ENCODE measurements at places on chromosomes 12 and 14.

- DNase-seq, result no peak
These were observed 371.0 kb downstream of the FUT8 start for GRCh38 chr14:65783576-65783975.

DNA sequence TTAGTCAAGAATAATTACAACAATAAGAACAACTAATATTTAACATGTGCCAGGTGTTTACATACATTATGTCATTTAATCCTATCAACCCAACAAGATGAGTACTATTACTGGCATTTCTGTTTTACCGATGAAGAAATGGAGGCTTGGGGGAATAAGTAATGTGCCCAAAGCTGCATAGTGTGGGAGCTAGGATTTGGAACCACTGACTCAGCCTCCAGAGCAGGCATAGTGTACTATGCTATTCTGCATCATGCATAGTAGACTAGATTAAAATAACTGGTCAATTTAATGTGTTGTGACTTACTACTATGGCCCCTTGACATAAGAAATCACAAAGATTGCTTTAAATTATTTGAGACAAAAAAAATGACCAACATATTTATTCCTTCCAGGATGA is 9.5 kb downstream of the GPR19 start:
- DNase-seq, result no peak

DNA sequence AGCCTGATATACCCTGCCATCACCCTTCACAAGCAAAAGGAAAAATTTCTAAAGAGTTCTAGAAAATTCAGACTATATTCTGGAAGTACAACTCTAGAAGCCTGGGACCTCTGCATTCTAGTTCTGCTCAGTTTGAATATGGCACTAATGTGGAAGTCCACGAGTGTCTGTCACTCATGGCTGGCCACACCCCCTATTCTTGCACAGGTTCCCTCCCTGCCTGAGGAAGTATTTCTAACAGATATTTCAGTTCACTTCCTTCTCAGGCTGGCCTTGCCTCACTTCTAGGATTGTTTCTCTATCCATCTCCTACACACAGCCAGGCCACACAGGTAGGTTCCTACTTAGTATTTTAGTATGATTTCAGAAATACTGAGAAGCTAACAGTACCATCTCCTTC is 67.4 kb downstream of the PHLDA1 start:
- DNase-seq, result no peak

GRCh38 chr14:101774006-101774795 is 12.7 kb downstream of the PPP2R5C start:
- no peak for DNase-seq

DNA sequence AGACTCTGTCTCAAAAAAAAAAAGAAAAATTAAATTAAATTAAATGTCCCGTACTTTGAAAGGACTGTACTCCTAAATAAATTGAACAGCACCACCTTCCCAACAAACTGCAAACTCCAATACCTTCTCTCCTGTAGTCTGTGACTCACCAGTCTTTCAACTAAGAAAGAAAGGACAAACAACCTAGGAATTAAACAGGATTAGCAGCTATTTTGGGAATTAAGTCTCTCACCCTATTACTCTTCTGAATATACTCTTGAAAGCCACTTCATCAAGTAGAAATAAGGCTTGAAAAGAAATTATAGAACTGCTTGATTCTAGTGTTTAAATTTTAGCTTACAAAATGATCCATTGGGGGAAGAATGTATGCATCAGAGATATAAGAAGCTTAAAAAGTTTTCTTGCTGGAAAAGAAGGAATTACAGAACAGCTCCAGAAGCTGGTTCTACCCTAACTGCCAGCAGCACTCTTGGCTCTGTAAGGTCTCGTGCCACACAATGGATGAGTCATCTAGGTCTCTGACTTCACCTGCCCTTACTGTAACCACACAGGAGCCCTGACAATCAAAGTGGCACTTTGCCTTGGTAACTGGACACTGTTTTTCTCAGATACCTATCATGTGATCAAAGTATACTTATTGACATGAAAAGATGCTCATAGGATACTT is 57.0 kb upstream of the CERS5 start:
- no peak for DNase-seq

GRCh38 chr14:68658943-68659931 is 133.6 kb downstream of the ZFP36L1 start:
- DNase-seq, result no peak

DNA sequence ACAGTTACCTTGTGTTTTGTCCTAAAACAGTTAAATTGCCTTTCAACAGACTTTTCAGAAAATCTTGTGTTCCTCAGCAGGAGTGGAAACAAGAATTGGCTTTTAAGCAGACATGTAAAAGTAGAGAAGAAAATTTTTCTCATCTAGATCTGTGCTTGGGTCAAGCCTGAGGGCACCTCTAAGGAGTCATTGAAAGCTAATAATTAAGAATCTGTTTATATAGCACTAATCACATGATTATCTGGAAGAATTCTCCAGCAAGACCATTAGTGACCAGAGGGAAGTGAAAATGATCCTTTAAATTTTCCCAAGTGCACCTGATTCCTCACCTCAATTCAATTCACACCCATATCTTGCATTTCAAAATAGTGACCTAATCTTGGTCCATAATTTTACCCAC is 295.0 kb downstream of the DIO2 start:
- no peak for DNase-seq
